Breast epithelium (tissue), 4 donors: ENCODE measurements at places on chromosomes 13 and 19.

DNA sequence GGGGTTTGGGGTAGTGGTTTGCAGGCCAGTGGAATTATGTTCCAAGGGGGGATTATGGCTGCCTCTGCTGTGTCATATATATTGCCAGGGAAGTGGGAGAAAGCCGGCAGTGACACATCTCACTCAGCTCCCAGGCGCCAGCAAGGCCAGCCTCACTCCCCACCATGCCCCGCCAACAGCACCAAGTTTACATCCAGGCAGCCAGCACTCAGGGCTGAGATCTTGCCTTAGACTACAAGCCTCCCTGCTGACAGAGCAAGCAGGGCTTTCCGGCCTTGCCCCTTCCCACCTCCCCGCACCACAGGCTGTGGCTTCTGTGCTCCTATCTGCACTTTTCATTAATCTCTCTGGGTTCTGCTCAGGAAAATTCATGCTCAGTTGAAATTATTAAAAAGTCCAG lies 385.1 kb downstream of the MZT1 start:
- no peaks in the 10 kb centered on the region for H3K4me1 ChIP-seq
- no peak for DNase-seq
- H3K27ac ChIP-seq: no peak overlapping the region
- no peaks in the 10 kb centered on the region for H3K27me3 ChIP-seq

DNA sequence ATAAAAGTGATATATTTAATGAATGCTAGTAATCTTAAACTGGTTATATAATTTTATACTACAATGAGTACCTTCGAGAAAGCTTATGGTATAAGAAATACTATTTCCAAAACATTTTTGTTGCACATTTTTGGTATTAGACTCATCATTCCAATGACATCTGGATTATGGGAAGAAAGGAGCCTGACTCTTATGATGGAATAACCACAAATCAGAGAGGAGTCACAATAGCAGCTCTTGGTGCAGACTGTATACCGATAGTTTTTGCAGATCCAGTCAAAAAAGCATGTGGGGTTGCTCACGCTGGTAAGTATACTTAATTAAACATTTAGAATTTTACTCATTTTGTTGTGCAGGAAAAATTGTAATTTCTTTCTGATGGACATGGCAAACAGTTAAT lies 3.9 kb downstream of the LACC1 start:
- no peak for DNase-seq
- no peak overlapping the region for H3K4me3 ChIP-seq
- no peaks in the 10 kb centered on the region for H3K4me1 ChIP-seq
- no peak overlapping the region for H3K27ac ChIP-seq
- no peaks in the 10 kb centered on the region for H3K36me3 ChIP-seq

- no peak overlapping the region for H3K27ac ChIP-seq
- no peak overlapping the region for H3K4me3 ChIP-seq
- no peak for DNase-seq
- H3K36me3 ChIP-seq: no peaks in the 10 kb centered on the region
- no peaks in the 10 kb centered on the region for H3K4me1 ChIP-seq
Observed at GRCh38 chr13:37383046-37383445, 215.5 kb downstream of the POSTN start.

DNA sequence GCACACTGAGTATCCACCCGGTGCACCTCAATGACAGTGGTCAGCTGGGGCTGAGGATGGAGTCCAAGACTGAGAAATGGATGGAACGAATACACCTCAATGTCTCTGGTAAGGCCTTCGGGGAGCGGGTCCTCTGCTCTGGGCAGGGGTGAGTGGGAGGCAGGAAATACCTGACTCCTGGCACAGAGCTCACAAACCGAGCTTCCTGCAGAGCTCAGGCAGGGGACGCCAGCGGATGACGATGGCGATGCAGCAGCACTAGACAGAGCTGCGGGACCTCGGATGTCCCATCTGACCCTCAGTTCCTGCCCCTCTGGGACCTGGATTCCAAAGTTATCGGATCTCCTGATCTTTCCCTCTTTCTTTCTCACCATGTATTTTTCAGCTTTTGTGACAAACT lies 3.8 kb downstream of the CD22 start:
- DNase-seq: no peak
- H3K4me1 ChIP-seq: no peaks in the 10 kb centered on the region
- H3K4me3 ChIP-seq: no peak overlapping the region
- H3K27ac ChIP-seq: no peak overlapping the region
- no peaks in the 10 kb centered on the region for H3K36me3 ChIP-seq

GRCh38 chr13:36028359-36029025 lies 102.7 kb downstream of the DCLK1 start:
- H3K4me3 ChIP-seq: no peak overlapping the region
- H3K27me3 ChIP-seq: no peaks in the 10 kb centered on the region
- DNase-seq: no peak

DNA sequence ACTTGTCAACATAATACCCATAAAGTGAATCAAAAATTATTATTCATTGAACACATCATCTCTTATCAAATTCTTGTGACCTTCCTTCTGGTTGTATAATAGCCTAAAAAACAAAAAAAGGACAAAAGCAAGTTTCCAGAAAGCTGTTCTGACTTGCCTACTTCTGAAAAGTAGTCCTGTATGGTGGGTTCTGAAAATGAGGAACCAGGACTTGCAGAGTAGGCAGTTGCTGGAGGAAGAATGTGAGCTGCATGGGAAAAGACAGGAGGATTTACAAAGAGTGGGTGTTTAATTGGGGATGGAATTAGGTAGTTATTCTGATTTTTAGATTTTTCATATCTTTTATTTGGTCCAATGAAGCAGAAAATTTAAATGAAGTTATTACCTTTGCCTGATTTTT lies 56.7 kb downstream of the RCBTB2 start:
- no peaks in the 10 kb centered on the region for H3K4me1 ChIP-seq
- H3K27ac ChIP-seq: no peak overlapping the region
- no peak for DNase-seq

- no peaks in the 10 kb centered on the region for H3K27me3 ChIP-seq
- DNase-seq: no peak
- no peak overlapping the region for H3K4me3 ChIP-seq
Observed at GRCh38 chr19:52725528-52725961, 9.3 kb downstream of the ZNF611 start.

DNA sequence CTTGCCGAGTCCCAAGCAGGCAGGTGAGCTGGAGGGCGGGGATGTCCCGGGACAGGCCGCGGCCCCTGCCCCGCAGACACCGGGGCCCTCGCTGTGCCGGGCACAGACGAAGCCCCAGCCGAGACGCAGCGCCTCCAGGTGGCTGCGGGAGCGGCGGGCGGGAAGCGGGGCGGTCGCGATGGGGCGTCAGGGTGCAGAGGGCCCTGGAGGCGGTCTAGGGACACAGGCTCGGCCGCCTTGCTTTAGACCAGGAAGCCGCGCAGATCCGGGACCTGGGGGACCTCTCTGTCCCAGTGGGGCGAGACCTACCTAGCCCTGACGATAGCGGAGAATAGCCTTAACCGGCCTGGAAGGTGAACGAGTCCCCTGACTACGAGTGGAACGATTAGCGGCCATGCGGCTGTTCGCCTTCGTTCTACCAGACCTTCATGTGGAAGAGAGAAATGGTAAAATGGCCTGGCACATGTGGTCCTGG lies 4.2 kb upstream of the ZNF564 start:
- no peaks in the 10 kb centered on the region for H3K27me3 ChIP-seq
- peaks cover 4% of the 10 kb centered on the region for H3K4me1 ChIP-seq
- H3K27ac ChIP-seq: no peak overlapping the region
- H3K36me3 ChIP-seq: no peaks in the 10 kb centered on the region
- no peak for DNase-seq

DNA sequence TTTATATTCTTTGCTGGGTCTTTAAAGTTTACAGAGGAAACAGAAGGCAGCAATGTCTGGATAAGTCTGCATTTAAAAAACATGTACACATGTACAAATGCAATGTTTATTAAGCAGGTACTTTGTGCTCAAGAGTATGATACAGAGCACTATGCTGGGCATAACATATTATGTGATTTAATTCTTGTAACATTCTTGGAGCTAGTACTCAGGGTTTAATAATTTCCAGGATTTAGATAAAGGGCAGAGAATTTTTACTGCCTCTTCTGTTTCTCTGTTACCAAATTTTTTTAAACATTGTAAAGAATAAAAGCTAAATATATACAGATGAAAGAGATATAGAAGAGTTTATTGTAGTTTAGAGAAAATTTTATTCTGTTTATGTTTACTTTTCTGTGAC lies 152.7 kb downstream of the ZNF737 start:
- no peak overlapping the region for H3K4me3 ChIP-seq
- no peak for DNase-seq
- no peak overlapping the region for H3K27ac ChIP-seq
- no peaks in the 10 kb centered on the region for H3K27me3 ChIP-seq

DNA sequence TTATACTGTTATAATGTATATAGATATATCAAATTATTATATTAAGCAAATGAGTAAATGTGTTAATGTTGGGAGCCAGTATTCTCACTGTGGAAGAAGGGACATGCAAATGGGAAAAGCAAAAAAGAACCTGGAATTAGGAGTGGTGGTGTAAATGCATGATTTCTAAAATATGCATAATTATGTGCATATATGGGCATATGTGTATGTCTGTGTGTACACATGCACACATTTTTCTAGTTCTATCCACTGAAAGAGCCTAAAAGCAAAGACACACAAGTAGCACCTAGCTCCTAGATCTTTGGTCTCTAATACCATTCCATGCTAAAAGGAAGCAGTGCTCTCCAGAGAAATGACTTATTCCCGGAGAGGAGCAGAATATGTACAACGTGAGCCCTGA lies 38.3 kb upstream of the CEACAM20 start:
- H3K27me3 ChIP-seq: peaks cover 22% of the 10 kb centered on the region
- no peak for DNase-seq
- no peaks in the 10 kb centered on the region for H3K4me1 ChIP-seq
- no peak overlapping the region for H3K4me3 ChIP-seq
- no peak overlapping the region for H3K27ac ChIP-seq

DNA sequence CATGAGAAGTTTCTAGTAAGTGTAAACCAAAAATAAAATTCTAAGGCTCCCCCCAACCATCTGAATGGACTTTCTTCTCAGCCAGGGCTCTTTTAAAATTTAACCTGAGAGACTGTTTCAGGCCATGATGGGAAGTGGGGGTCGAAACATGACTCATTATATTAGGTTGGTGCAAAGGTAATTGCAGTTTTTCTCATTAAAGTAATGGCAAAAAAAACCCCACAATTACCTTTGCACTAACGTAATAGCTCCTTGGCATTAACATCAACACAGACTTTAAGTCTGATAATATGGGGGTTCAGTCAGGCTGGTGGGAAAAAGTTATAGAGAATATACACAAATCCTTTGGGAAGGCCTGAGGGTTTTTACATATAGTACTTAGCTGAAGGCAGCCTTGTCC lies 9.4 kb upstream of the SPART start:
- H3K27ac ChIP-seq: no peak overlapping the region
- no peak for DNase-seq
- no peaks in the 10 kb centered on the region for H3K4me1 ChIP-seq
- no peak overlapping the region for H3K4me3 ChIP-seq
- no peaks in the 10 kb centered on the region for H3K36me3 ChIP-seq

- DNase-seq: no peak
- no peaks in the 10 kb centered on the region for H3K4me1 ChIP-seq
- no peak overlapping the region for H3K4me3 ChIP-seq
- no peaks in the 10 kb centered on the region for H3K36me3 ChIP-seq
Observed at GRCh38 chr13:79311386-79311785, 94.7 kb downstream of the RBM26 start.

GRCh38 chr19:33254245-33254824 lies 28.7 kb upstream of the SLC7A10 start:
- H3K27ac ChIP-seq: no peak overlapping the region
- no peaks in the 10 kb centered on the region for H3K36me3 ChIP-seq
- H3K4me1 ChIP-seq: no peaks in the 10 kb centered on the region
- no peaks in the 10 kb centered on the region for H3K27me3 ChIP-seq

GRCh38 chr19:29587059-29587458 lies 19.0 kb upstream of the POP4 start:
- H3K4me3 ChIP-seq: no peak overlapping the region
- H3K36me3 ChIP-seq: no peaks in the 10 kb centered on the region
- no peak overlapping the region for H3K27ac ChIP-seq
- peaks cover 33% of the 10 kb centered on the region for H3K27me3 ChIP-seq
- peak; percentile 15 for DNase-seq
- no peaks in the 10 kb centered on the region for H3K4me1 ChIP-seq
